ENCODE measurements at places on chromosomes 2 and 18. TPM values are rescaled to one million over a fixed set of nuclear protein-coding genes. Genes with fewer than 3 reads are reported as not detected.

Gene OTOS
- total RNA-seq, result 1.2 TPM

Gene REG1B
- not detected for total RNA-seq

Gene CFAP65
- not detected for total RNA-seq

Gene FNDC4
- 34.7 TPM for total RNA-seq

Gene GPR35
- total RNA-seq, result 0.99 TPM

Gene ZDBF2
- 10.4 TPM for total RNA-seq

Gene SCYGR4
- not detected for total RNA-seq

Gene INPP5D
- total RNA-seq, result 0.15 TPM

Gene TLX2
- total RNA-seq, result 0.58 TPM

Gene ZNF236
- 14.0 TPM for total RNA-seq

Gene KCNF1
- total RNA-seq, result 0.29 TPM

Gene CRYBA2
- not detected for total RNA-seq

Gene ARHGAP15
- not detected for total RNA-seq

Gene KCTD1
- 9.0 TPM for total RNA-seq

Gene POTEC
- not detected for total RNA-seq

Gene FAM124B
- 0.44 TPM for total RNA-seq

Gene ASTL
- 0.17 TPM for total RNA-seq

Gene NPAS2
- 9.0 TPM for total RNA-seq

Gene LYG1
- 0.73 TPM for total RNA-seq

Gene CD28
- total RNA-seq, result under 0.01 TPM

Gene CSRNP3
- 3.0 TPM for total RNA-seq

Gene AQP12B
- total RNA-seq, result not detected

Gene PPP1R1C
- 2.2 TPM for total RNA-seq

Gene SERPINB8
- total RNA-seq, result 7.4 TPM

Gene SERPINB10
- total RNA-seq, result not detected

Gene CDH7
- not detected for total RNA-seq

Gene GPR75
- total RNA-seq, result 1.3 TPM

Gene IDH1
- total RNA-seq, result 236 TPM

Measured in smooth muscle cell of trachea (primary cell).